ENCODE measurements at places on chromosomes 12 and 14.

- peak; percentile 9 for DNase-seq
Measured at GRCh38 chr14:31566456-31566855, 5.3 kb downstream of the NUBPL start.

DNA sequence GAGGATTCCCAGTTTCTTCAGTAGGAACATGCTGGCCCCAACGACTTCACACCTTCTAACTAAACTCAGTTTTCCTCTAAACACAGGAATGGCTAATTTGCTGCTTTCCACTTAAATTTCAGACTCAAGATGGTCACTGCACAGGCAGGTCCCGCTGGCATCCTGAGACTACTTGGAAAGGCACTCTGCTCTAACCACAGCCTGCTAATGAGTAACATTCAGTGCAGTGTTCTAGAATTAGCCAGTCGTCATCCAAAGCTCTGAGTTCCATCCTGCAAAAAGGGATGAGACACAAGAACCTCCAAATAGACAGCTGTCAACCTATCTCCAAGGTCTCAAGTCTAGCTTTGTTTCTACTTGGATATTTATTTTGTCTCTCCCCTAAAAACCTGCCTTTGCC is 6.0 kb downstream of the CCDC92 start:
- DNase-seq, result peak; percentile 75

- peak; percentile 89 for DNase-seq
Measured at GRCh38 chr14:77314043-77314442, 6.6 kb downstream of the POMT2 start.

DNA sequence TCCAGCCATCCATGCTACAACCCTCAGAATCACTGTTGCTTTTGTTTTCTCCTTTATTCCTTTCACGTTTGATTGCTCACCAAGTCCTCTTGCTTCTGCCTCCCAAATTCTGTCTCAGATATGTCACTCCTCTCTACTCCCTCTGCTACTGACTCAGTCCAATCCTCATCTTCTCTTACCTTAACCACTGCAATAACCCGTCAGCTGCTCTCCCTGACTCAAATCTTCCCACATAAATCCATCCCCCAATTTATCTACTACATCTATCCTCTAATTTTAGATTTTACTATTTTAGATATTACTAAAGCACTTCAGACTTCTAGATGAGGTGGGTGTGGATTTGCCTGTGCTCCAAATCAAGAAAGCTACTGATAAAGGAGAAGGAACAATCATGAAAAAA is 23.2 kb downstream of the EIF2B2 start:
- DNase-seq, result no peak

DNA sequence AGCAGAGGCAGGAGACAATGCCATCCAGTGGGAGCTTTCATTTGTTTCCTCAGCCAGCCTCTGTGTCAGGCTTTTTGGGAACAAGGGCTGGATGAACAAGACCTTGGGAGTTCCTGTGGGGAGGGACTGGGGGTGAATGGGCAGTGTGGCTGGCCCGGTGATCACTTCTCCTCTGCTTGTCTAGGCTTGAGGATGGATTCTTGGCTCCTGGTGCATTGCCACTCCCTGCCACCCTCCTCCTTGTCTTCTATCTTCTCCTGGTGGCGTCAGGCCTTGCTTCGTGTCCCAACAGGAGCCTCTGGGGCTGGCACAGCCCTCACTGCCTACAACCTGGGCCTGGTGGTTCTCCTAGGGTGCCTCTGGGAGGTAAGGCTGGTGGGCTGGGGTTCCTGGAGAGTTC is 25.0 kb upstream of the KCNA5 start:
- no peak for DNase-seq

GRCh38 chr12:913919-914698 is 35.4 kb downstream of the RAD52 start:
- peak; percentile 70 for DNase-seq

DNA sequence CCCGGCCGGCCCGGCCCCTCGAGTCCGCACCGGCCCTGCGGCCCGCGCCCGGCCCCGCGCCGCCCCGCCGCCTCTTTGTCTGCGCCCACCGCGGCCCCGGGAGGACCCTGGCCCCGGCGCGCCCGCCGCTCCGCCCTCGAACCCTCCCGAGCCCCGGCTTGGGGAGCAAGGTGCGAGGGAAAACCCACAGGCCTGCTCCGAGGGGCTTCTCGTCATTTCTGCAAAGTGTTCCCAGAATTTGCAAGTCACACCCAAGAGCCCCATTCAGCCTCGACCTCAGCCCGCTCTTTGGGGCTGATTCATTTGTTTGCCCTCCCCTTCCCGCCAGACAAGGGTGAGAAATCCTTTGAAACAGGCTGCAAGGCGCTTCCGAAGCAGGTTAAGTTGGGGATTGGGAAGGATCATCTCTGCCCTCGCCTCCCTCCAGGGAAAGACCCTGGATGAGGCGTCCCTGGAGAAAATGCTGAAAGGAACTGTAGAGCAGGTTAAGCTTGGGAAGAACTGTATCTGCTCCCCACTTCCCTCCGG is 325 bp upstream of the CLIP1 start:
- peak; percentile 50 for DNase-seq

DNA sequence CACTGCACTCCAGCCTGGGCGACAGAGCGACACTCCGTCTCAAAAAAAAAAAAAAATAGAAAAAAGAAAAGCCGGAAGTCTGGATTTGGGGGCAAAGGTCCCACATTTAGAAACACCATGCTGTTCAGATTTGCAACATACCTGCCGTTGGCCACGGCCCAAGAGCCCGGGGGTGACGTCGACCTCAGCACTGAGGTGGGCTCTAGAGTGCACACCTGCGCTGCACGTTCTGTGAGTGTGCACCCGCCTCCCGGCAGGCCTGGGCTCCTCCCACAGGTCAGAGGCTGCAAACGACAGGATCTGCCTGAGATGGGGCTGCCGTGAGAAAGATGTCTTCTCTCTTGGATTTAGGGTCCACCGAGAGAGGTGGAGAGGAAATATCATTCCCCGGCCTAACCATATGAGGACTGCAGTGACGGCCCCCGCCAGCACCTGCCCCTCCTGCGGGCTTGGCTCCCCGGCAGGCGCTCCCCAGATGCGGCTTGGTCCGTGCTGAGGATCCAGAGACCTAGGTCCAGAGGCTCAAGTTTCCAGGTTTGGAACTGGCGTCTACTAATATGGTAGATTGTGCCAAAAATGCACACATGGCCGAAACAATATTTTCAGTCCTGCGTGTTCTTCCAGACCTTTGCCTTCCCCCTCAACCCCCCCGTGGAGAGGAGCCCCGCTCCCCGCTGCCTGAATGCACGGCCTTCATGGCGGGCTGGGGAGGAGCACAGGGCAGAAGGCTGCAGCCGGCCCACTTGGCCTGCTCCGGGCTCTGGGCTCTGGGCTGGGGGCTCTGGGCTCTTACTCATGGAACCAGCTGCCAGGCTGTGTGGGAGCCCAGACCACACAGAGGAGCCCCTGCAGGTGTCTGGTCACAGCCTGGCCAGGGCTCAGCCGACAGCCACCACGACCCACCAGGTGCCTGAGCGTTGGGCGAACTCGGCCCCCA is 58.8 kb upstream of the FBRSL1 start:
- no peak for DNase-seq

DNA sequence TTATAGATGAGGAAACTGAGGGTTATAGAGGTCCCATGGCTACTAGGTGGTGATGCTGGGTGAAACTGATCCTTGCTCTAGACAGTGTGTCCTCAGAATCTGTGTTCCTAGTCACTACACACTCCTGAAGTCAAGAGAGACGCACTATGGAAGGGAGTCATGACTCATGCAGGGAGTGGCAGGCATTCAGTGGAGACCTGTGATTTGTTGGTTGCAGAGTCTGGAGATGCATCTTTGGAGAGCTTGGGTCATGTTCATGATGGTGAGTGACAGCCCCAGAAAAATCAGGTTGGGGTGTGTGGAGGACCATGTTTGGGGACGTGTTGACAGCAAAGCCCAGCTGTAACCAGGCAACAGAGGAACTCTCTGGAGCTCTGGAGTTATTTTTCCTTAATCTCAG is 38.0 kb upstream of the FBXO21 start:
- DNase-seq, result no peak

- DNase-seq, result no peak
Measured at GRCh38 chr12:7844116-7844515, 28.6 kb downstream of the SLC2A14 start.

GRCh38 chr12:8970432-8970831 is 18.9 kb upstream of the KLRG1 start:
- DNase-seq, result no peak

DNA sequence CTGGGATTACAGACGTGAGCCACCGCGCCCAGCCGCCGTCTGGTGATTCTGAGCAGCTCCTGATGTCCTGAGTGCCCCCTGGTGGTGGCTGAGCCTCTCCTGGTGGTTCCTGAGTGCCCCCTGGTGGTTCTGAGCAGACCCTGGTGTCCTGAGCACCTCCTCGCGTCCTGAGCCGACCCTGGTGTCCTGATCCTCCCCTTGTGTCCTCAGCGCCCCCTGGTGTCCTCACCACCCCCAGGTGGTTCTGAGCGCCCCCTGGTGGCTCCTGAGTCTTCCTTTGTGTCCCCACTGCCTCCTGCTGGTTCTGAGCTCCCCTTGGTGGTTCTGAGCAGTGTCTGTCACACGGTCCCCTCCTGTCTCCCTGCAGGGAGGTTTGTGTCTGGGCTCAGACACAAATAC is 1304.9 kb downstream of the TMEM121 start:
- DNase-seq, result no peak

DNA sequence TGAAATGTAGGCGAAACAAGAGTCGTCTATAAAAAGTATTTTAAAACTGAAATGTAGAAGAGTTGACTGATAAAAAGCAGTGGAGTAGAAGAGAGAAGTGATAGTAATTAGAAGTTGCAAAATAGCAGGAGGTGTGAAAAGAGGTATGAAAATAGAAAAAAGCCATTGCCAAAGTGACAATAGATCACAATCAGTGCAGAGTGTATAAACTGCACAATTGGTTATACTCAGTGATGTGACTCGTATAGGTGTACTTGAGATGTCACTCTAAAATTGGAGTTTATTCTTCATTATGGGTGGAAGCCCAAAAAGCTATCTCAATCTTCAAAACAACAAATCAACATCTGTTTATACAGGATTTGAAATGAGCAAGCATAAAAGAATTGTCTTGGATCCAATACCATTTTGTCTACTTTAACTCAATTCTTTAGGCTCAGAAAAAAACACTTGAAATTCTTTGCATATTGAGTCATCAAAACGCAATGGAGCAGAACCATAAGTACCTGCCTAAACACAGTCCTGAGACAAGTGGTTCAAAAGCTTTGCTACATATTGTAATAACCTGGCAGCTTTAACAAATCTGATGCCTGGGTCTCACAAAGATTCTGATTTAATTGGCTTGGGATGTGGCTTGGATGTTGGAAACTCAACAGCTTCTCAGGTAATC is 8.8 kb downstream of the IKBIP start:
- DNase-seq, result peak; percentile 78

- peak; percentile 80 for DNase-seq
Measured at GRCh38 chr14:104680806-104681688, 8.4 kb upstream of the INF2 start.

DNA sequence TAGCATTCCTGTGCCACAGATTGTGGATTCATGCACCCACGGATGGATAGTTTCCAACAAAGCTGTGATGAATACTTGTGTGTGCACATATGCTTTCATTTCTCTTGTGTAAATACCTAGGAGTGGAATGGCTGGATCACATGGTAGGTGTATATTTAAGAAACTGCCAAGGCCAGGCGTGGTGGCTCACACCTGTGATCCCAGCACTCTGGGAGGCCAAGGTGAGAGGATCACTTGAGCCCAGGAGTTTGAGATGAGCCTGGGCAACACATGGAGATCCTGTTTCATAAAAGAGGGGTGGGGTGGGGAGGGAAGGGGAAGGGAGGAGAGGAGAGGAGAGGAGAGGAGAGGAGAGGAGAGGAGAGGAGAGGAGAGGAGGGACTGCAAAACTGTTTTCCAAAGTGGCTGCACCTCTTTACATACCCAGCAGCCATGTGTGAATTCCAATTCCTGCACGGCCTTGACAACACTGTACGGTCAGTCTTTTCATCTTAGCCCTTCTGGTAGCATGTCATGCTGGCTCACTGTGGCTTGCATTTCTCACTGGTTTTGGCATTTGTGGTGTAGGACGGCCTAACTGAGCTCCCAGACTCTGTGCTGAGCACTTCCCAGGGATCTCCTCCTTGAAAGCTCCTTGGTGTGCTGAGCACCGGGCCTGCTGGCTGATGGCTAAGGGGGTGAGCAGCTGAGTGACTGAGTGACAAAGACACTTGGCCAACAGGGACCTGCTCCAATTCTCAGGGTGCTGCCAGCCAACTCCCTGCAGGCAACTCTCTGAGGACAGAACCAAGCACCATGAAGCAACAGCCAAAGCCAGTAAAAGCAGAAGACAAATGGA is 27.9 kb downstream of the SYNE3 start:
- DNase-seq, result no peak

DNA sequence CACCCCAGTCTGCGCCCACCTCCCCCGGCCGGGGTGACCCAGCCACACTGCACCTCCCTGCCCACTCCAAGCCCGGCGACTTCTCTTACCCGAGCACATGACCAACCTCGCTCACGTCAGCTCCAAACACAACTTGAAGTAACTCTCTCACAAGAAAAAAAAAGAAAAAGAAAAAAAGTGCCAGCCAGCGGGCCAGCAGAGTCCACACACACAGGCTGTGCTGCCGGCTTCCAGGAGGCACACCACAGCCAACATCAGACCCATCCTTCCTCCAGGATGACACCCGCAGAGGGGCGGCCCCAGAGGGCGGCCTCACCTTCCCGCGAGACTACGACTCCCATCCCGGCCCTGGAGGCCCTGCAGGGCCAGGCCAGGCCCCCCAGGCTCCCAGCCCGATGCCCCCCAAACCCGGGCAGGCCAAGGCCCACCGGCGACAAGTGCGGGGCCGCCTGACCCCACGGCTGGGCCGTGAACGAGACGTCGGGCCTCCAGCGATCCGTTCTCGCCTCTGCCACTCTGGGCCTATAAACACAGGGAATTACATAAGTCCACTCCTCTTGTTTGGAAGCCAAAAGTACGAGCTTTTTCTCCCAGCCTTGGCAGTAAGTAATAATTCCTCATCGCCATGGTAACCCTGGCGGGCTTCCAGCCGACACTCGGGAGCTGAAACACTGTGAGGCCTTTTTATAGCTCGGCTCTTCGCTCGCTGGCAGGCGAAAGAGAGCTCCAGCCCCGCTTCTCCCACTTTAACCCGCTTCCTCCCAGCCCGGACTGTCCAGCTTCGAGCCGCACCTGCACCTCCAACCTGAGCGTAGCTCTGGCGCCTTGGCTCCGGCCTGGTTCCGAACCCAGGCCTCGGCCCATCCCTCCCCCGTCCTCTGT is 49.1 kb downstream of the NCOR2 start:
- peak; percentile 98 for DNase-seq

GRCh38 chr14:54651649-54652048 is 84.7 kb downstream of the SAMD4A start:
- DNase-seq, result peak; percentile 23

- no peak for DNase-seq
Measured at GRCh38 chr12:97194546-97194945, 268.1 kb upstream of the RMST start.

GRCh38 chr12:54010972-54011664 is 2.3 kb downstream of the HOXC8 start:
- no peak for DNase-seq

GRCh38 chr12:48851883-48852733 is at the start of gene DDX23:
DDX23 (minus strand) TSS chr12:48852163; CDS start chr12:48845782, 6,381 bp downstream.
- DNase-seq, result peak; percentile 99

- DNase-seq, result no peak
Measured at GRCh38 chr12:58871556-58871955, 48.7 kb downstream of the LRIG3 start.

- no peak for DNase-seq
Measured at GRCh38 chr14:33835677-33836076, 115.2 kb downstream of the EGLN3 start.

- DNase-seq, result peak; percentile 25
Measured at GRCh38 chr12:49553512-49554088, 14.3 kb downstream of the MCRS1 start.
